T-helper 9 cell (primary cell): ENCODE measurements at places on chromosomes 11 and 22.

DNA sequence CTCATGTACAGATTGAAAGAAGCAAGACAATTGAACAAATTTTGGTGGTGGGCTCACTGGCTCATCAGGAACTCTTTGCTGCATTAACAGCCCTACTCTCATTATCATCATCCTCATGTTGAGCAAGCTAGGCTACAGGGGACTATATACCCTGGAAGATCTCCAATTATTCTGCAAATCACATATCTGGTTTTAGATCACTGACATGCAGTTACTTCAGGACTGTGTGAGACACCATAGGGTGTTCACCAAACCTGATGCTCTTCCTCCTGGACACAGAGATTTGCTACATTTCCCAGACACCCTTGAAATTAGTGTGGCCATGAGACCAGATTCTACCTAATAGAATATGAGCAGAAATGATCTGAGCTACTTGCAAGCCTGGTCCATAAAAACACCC is 23.0 kb upstream of the ME3 start:
- DNase-seq = no peak

DNA sequence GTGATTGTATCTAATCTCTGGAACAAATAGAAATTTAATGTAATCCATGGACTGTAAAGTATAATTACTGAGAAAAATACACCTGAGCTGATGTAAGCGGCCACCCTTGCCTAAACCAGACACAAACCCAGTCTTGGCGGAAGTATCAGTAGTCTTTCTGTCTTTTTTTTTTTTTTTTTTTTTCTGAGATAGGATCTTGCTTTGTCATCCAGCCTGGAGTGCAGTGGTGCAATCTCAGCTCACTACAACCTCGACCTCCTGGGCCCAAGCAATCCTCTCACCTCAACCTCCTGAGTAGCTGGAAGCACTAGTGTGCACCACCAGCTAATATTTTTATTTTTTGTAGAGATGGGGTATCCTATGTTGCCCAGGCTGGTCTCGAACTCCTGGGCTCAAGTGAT is 5.5 kb upstream of the CXCR5 start:
- no peak for DNase-seq

DNA sequence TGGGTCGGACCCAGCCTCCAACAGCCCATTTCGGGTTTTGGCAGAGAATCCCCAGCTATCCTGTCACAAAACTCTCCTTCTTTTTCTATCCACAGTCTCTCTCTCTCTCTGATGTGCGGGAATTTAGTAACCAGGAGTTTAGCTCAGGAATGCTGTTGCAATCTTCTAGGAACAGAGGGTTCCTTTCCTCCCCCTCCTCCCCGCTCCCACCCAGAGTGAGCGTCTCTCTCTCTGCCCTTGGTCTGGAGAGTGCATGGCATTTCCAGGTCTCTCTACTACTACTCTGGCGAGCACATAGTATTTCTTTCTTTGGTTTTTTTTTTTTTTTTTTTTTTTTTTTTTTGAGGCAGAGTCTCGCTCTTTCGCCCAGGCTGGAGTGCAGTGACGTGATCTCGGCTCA is 17.7 kb downstream of the APIP start:
- DNase-seq = no peak

GRCh38 chr11:78429660-78430059 is 12.0 kb upstream of the GAB2 start:
- DNase-seq = no peak

DNA sequence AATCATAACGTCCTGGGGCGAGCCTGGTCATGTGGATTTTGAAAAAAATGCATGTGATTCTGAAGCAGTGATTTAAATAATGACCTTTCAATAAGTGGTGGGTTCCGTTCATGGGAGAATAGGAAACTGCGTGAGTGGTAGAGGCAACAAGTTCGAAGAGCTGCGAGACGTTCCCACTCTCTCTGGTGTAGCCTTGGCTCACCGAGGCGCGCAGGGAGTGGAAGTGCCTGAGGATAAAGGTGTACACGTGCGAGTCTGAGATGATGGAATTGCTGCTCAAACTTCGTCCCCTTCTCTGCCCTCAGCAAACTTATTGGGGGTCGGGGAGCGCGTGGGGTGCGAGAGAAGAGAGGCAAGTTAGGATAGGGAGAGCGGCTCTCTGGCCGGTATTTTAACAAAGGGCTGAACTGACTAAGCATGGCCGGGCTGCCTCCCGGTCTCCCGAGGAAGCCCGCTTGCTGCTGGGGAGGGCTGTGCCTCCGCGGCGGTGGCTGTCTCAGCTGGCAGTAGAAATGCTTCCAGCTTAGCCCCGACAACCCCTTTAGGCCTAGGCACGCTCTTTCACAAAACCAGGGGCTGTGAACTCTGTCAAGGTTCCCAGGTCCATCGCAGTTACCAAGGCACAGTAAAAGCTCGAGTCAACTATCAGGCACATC is 875 bp upstream of the STT3A start:
- peak; percentile 34 for DNase-seq

- no peak for DNase-seq
These were observed 529.4 kb downstream of the TBC1D22A start for GRCh38 chr22:47291565-47292495.

DNA sequence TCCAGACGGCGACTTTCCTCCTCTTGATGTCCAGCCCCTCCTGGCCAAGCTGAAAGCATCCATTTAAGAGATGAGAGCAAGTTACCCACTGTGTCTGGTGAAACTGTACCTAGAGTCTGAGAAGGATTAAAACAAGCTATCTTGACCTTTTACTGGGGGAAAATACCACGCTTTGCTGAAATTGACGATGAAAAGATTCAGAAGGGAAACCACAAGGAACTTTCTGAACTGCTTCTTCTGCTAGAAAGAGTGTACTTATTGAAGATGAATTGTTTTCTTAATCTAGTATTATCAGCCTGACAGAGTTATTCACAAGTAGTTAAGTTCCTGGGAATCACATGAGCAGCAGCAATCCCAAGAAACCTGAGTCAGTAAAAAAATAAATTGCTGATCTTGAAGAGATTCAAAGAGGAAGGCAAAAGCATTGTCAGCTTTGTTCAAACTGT is 13.1 kb upstream of the MS4A6A start:
- DNase-seq = no peak
